ENCODE measurements at places on chromosomes 13 and 19.

- no peak for DNase-seq
These were observed 29.3 kb downstream of the GSX1 start for GRCh38 chr13:27821566-27821965.

DNA sequence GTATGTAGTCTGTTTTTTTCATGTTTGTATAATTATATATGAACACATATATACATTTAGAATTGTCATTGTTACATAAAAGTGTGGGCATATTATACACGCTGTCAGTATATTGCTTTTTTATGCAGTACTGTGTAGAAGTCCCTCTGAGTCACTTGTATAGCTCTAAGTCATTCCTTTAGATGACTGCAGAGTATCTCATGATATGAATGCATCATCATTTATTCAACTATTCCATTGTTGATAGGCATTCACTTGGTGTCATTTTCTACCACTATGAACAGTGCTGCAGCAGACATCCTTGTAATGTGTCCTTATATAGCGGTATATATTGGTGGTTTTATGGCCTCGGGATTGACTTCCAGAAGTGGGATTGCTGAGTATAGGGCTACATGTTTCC is 15.3 kb downstream of the RFXAP start:
- DNase-seq = no peak

- no peak for DNase-seq
These were observed 4.4 kb upstream of the PRX start for GRCh38 chr19:40417643-40417981.

GRCh38 chr13:26964278-26965250 is 204.0 kb upstream of the GPR12 start:
- peak; percentile 97 for DNase-seq

DNA sequence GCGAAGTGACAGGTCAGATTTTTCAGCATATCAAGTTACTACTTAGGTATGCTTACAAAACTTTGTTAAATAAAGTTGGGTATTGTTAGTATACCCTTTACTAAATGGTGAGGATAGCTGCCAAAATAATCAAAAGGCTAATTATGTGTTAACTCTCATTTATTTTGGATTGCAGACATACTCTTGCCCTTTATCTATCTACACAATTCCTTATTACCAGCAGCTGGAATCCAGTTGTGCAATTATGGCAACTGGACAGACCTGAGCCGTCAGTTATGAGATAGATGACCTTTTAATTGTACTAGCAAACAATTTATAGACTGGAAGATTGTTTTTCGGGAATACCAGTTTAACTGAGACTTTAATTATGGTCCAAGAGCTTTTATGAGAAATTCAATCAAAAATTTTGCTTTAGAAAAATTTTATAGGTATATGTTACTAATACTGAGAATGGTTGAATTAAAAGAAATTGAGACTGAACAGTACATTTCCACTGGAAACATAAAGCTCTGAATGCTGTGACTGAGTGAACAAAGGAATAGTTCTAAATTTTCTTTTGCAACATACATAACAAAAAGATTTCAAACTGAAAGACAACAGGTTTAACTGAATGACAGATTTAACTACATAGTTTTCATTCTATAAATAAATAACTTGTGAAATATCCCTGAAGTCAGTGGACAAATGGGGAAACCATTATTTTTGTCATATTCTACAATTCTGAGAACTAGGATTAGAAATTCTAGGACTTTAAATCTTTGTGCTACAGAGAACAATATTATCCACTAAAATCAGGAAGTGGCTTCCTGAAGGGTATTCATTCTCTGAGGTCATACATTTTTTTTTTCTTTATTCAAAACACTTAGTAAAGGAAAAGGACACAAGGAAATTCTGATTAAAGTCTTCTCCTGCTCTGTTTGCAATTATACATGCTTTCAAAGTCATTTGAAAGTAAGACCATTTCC is 97.4 kb downstream of the ZC3H13 start:
- DNase-seq = no peak

DNA sequence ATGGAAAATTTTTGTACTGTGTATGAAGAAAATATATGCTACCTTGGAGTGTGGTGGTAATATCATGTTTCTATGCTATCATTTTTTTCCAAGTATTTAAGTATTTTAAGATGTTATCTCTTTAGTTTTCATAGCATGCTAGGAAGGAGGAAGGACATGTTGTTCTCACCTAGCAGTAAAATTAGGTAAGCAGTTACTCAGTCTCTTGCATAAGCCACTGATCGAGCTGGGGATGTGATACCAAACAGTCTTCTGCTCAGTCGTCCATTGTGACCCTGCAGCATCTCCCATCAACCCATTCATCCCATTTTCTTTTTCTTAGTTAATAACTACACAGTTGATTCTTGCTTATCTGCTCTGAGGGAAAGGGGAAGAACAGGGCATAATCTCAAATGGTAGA is 130.6 kb downstream of the KLF5 start:
- no peak for DNase-seq

GRCh38 chr13:76266561-76266960 is 619.6 kb downstream of the KCTD12 start:
- no peak for DNase-seq

DNA sequence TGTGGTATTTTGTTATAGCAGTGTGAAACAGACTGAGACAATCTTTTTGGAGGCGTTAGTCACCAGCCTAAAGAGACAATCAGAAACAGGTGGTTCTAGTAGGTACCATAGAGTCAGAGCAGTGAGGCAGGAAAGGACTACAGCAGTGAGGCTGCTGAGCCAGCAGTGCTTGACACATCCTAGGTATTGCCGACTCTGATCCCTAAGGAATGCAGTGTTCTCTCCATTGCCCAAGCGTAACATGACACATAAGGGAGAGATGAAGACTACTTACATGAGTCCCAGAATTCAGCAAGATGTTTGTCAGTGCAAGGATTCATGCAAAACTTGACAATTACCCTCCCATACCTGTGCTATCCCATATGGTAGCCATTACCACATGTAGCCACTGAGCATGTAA is 62.4 kb upstream of the XPO4 start:
- no peak for DNase-seq

DNA sequence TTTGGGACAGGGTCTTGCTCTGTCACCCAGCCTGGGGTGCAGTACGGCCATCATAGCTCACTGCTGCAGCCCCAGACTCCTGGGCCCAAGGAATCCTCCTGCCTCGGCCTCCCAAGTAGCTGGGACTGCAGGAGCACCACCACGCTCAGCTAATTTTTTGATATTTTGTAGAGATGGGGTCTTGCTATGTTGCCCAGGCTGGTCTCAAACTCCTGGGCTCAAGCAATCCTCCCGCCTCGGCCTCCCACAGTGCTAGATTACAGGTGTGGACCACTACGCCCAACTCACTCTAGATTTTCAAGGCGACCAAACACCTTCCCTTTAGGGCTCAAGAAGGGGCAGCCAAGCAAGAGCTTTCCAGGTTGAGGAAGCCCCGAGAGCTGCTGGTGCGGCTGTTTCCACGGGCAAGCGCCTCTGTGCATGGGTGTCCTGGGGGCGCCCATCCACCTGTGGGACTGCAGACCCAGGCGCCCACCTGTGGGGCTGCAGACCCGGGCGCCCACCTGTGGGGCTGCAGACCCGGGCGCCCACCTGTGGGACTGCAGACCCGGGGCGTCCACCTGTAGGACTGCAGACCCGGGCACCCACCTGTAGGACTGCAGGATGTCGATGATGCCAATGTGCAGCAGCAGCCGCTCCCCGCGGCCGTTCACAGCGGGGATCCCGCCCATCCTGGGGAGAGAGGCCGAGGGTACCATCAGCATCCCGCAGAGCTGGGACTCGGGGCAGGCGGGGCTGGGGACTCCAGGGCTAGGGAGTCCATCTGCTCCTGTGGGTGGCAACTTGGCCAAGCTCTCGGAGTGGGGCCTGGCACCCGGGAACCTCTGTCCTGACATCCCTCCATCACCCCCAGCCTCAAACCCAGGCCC is 21.7 kb upstream of the CACTIN start:
- DNase-seq = no peak

DNA sequence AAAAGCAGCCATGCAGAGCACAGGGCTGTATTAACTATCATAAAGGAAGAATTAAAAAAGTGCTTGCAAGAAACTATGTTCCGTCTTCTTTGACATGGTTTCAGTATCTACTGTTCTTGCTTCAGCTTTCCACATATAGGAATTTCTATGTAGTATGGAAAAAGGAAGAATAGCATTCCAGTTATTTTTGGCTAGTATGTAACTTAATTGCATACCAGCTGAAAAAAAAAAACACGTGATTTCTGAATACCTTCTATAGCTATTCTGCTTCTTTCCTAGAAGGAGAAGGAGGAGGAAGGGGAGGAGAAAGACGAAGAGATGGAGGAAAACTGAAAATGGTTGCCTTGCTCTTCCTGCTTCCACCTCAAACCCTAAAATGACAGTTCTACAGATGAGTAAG is 619.0 kb downstream of the KCTD12 start:
- DNase-seq = no peak

- no peak for DNase-seq
These were observed 71.5 kb downstream of the RUBCNL start for GRCh38 chr13:46315491-46316075.

DNA sequence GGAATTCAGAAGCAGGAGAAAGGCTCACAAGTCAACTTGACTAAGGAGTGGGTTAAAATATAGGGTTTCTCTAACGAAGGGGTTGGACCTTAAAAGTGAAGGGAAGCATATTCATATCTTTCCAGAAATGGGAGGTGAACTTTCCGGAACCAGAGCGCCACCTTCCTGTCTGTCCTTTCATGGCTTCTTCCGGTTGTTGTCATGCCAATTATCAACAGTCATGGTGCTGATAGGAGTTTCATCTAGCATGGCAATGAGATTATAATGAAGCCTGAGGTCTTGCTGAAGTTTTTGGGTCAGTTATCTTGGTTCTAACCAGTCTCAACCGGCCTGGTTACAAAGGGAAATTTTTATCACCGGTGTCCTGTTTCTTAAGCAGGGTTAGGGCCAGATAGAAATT is 162.9 kb upstream of the NBEA start:
- DNase-seq = peak; percentile 2

DNA sequence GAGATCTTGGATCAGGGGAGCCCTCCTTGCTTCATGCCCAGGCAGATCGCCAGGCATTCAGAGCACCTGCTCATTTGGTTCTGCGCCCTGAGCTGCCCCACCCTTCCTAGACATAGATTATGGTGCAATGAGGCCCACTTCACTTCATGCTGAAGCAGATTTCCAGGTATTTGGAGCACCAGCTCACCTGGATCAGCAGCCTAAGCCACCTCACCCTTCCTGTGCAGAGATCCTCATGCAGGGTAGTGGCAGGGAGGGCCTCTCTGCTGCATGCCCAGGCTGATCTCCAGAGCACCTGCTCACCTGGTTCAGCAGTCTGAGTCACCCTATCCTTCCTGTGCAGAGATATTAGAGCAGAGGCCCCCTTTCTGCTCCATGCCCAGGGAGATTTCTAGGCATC is 1966.1 kb downstream of the PCDH9 start:
- DNase-seq = no peak

GRCh38 chr19:58563823-58564222 is 5.4 kb upstream of the UBE2M start:
- DNase-seq = no peak

- no peak for DNase-seq
These were observed 1244.9 kb downstream of the EFNB2 start for GRCh38 chr13:105290596-105290995.

DNA sequence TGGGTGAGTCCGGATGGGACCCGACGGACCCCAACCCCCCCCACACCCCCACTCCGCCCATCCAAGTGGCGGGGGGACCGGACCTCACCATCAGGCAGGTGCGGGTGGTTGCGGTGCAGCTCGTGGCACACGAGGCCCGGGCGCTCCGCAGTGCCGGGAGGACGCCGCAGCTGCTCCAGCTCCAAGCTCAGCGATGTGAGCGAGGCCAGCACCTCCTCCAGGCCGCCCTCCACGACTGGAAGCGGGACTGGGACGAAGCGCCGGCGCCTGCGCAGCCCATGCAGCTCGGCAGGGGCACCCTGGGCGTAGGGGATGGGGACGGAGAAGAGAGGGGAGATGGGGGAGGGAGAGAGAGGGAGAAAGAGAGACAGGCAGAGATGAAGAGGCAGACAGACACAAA is 30.1 kb upstream of the OLFM2 start:
- no peak for DNase-seq

DNA sequence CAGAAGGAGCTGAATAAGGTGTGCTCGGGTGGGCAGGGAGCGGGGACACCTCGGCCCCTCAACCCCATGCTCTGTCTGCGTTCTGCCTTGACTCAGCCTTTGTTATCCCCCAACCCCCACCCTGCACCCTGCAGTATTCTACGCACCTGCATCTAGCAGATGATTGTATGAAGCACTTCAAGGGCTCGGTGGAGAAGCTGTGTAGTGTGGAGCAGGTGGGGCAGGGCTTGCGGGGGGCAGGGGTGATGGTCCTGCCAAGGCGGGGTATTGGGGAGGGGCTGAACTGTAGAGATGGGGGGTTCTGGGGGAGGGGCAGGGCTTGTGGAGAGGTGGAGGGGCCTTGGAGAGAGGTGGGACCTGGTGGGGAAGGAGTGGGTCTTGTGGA is 6.1 kb downstream of the STXBP2 start:
- no peak for DNase-seq

GRCh38 chr13:70905035-70905434 is 796.8 kb upstream of the KLHL1 start:
- no peak for DNase-seq

- DNase-seq = no peak
These were observed 29.4 kb upstream of the STK24 start for GRCh38 chr13:98606296-98606695.

GRCh38 chr19:39131255-39131755 is 5.7 kb downstream of the PAK4 start:
- no peak for DNase-seq

DNA sequence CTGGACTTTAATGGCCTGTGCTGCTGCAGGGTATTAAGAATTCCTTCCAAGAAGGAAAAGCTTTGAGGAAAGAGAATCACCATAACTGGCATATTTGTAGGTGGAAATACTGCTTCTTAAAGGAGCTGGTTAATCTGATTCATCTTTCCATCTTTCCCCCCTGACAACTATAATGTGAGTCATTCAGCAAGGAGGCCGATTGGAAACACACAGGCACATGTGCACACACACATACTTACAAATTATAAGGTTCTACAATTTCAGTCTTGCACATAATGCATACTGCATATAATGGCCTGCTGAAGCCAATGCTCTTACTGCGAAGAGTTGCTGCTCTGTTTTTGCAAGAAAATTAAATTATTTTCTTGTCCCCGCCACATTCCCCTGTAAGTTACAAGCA is 78.8 kb upstream of the TPP2 start:
- no peak for DNase-seq

- no peak for DNase-seq
These were observed 43.0 kb upstream of the UBL3 start for GRCh38 chr13:29893438-29893837.

GRCh38 chr19:13726323-13726722 is 38.0 kb upstream of the MRI1 start:
- DNase-seq = peak; percentile 20

- DNase-seq = peak; percentile 7
These were observed 38.5 kb downstream of the FBN3 start for GRCh38 chr19:8110931-8111330.

DNA sequence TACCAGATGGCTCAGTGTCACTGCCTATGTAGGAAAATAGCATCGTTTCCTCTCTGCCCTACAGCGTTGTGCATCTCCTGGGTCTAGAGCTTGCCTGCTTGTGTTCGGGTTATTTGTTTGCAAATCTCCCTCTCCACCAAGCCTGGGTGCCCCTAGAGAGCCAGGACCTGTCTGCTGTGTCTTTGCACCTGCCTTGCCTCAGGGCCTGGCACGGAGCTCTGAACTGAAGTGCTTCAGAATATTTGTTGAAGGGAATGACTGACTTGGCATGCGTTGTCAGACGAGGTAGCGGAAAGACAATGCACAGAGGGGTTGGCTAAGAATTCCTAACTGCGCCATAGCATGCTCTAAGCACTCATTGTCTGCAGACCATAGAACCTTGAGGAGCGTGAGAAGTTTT is 263.4 kb downstream of the FGF9 start:
- DNase-seq = no peak

Data from NB4 (cell line).